ENCODE measurements at places on chromosomes 7 and 10.

DNA sequence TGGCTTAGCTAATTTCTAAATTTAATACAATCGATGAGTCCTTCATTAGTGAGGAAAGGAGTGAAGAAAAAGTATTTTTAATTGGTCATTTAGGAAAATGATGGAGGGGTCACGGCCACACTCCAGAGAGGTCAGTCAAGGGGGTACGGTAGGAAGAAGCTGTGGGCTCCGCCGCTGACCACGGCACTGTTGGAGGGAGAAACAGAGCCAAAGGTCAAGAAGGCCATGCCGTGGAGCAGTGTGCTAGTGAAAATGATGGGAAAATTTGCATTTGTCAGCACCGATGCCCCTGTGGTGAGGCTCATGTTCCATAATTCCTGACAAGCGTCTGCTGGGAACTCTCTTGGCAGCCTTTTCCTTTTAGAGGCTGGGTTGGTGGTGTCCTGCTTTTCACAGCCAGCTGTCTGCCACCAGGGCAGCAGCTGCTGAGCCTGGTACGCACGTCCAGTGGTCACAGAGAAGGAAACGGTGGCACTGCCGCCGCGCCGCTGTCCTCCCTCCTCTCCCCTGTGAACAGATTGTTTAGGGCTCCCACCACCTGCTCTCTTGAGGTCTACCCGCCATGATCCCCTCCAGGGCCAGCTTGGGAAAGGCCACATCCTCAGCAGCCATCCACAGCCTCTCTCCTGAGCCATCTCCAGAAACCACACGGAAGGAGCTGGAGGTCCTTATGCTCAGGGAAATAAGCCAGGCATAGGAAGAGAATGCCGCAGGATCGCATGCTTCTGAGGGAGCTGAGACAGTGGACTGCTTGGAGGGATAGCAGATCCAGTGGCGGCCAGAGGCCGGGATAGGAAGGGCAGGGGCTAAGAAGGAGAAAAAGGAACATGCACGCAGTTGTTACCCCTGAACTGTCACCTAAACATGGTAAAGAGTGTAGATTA is 263.7 kb upstream of the PPP2R2D start:
- no peak for DNase-seq

- DNase-seq = no peak
Observed at GRCh38 chr10:132096223-132096622, 30.5 kb downstream of the JAKMIP3 start.

GRCh38 chr10:29735628-29736365 is 101.0 kb upstream of the SVIL start:
- DNase-seq = peak; percentile 96

GRCh38 chr10:5364374-5364773 is 392 bp upstream of the UCN3 start:
- no peak for DNase-seq

DNA sequence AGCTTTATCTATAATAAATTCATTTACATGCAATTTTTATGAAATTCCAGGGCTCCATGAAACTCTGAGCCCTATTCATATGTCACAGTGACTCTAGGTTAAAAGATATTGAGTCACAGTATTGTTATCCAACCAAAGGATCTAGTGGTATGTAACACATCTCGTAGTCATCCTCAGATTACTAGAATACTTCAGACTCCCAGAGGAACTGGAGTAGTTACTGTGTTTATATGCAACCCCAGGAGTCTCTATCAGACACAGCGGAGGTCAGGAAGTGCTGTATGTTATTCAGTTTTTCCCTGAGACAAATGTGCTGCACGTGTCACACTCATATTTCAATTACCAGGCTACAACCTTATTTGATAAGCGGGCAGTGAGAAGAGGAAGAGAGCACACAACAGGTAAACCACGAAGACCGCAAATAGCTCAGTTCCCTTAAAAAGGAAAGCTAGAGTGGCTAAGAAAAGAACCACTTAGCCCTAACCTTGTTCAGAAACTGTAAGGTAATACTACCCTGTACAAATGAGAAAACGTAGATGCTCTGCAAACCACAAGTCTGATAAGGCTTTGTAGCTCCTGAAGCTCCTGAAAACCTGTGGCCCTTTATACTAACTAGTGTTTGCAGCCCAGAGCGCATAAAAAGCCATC is 114.0 kb upstream of the CNTNAP2 start:
- no peak for DNase-seq

- no peak for DNase-seq
Observed at GRCh38 chr10:76640806-76641205, 996.8 kb downstream of the KCNMA1 start.

GRCh38 chr7:78071491-78072200 is 273.1 kb downstream of the PHTF2 start:
- no peak for DNase-seq

- no peak for DNase-seq
Observed at GRCh38 chr10:110932505-110933180, 13.2 kb downstream of the SHOC2 start.

- no peak for DNase-seq
Observed at GRCh38 chr7:113367041-113367586, 248.8 kb upstream of the SMIM30 start.

- DNase-seq = no peak
Observed at GRCh38 chr7:89456556-89456955, 661.0 kb upstream of the TEX47 start.

- DNase-seq = no peak
Observed at GRCh38 chr10:11450427-11450826, 161.0 kb downstream of the USP6NL start.

GRCh38 chr10:4070184-4070583 is 285.2 kb upstream of the KLF6 start:
- DNase-seq = no peak

- no peak for DNase-seq
Observed at GRCh38 chr7:24981171-24981951, 1.4 kb upstream of the OSBPL3 start.

GRCh38 chr7:81816312-81816711 is 46.5 kb upstream of the HGF start:
- no peak for DNase-seq

GRCh38 chr10:21260506-21261149 is 264.9 kb downstream of the SKIDA1 start:
- DNase-seq = no peak

DNA sequence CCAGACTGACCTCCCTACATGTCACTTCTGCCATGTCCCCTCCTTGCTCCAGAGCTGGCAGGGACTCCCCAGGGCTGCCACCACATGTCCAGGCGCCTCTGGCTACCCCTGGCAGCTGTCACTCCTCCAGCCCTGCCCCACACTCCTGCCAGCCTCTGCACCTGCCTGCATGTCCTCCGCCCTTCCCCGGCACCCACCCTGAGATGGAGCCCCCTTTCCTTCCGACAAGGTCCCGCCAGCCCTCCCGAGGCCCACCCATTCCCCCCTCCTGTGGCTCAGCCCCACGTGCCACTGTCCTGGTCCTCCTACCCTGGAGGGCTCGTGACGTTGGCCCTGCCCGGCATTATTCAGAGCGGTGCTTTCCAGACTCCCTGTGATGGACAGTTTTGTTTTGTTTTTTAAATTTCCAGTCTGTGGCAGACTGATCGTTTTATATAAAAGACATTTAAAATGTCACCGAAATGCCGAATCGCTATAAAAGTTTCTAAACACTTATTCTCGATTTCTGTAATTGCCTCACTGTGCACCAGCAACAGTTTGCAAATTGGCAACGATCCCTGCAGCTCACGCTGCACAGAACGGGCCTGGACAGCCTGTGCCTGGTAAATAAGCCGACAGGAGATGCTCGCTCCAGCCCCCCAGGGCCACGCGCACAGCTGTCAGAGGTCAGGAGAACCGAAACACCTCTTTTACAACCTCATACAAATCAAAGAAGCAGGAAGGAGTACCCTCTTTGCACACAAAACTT is 111.1 kb upstream of the SH2B2 start:
- no peak for DNase-seq

DNA sequence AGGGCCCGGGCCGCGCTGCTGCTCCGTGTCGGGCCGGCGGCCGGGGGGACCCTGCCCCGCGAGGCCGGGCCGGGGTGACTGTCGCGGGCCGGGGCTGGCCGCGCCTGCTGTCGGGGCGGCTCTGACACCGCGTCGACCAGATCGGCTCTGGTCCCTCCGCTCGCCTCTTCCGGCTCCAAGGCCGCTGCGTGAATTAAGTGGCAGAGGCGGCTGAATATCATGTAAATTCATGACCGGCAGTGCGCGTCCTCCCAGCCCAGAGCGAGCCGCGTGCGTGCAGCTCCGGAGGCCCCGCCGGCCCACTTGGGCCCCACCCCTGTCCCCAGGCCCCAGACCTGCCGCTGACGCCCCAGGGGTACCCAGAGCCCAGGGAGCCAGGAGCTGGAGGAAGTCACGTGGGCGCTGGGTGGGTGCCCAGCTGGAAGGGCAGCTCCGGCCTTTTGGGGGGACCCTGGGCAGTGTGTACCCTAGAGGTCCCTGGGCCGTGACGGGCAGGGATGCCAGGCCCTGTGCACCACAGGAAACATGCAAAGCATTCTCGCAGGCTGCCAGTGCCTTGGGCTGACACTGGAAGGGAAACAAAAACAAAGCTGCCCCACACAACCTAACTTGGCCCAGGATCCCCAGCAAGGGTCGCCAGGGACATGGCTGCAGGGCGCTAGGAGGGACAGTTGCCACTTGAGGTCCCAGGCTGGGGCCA is 584.0 kb upstream of the MKI67 start:
- DNase-seq = no peak

- DNase-seq = no peak
Observed at GRCh38 chr7:30726296-30727006, 25.5 kb upstream of the INMT start.

GRCh38 chr7:51188987-51189386 is 127.6 kb downstream of the COBL start:
- DNase-seq = no peak

GRCh38 chr7:21912305-21912704 is 33.4 kb downstream of the CDCA7L start:
- no peak for DNase-seq
